H9 (cell line): ENCODE measurements at places on chromosomes 4 and X.
A peak's percentile ranks its signal among the peaks of the same experiment; 100 is the strongest.

GRCh38 chrX:8405631-8406030 lies 59.0 kb upstream of the VCX3B start:
- DNase-seq, result no peak
- H3K27me3 ChIP-seq, result no peaks in the 10 kb centered on the region
- peaks cover 2% of the 10 kb centered on the region; the same call in 1 of the 2 replicates for H3K4me1 ChIP-seq
- no peak overlapping the region for H3K4me3 ChIP-seq
- H3K27ac ChIP-seq, result no peak overlapping the region

DNA sequence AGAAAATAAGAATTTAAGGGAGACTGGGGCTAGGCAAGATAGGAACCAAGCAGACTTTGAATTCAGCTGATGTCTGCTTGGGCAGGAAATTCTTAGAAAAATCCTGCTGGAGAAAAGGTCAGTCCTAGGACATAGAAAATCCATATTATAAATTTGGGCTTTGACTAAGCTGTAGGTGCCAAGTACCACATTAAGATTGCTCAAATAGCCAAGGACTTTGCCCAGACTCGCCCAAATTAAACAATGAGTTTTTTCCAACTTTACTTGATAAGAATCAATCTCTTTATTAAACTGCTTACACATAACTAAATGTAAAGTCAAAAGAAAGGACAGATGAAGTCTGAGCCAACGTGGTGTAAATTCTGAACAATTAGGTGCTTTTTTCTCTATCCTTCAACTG lies 95.4 kb downstream of the FUNDC1 start:
- no peak for DNase-seq
- H3K27me3 ChIP-seq, result no peaks in the 10 kb centered on the region
- H3K27ac ChIP-seq, result no peak overlapping the region
- no peaks in the 10 kb centered on the region for H3K4me1 ChIP-seq

GRCh38 chr4:174131901-174132300 lies 151.6 kb downstream of the FBXO8 start:
- no peak overlapping the region for H3K27ac ChIP-seq
- no peaks in the 10 kb centered on the region for H3K36me3 ChIP-seq
- H3K4me1 ChIP-seq, result no peaks in the 10 kb centered on the region
- no peak for DNase-seq

- no peaks in the 10 kb centered on the region for H3K27me3 ChIP-seq
- no peak overlapping the region for H3K27ac ChIP-seq
- H3K4me1 ChIP-seq, result peaks cover 11% of the 10 kb centered on the region; the same call in 1 of the 2 replicates
- H3K36me3 ChIP-seq, result peaks cover 8% of the 10 kb centered on the region; the same call in 2 of the 3 replicates
Observed at GRCh38 chrX:17519358-17519757, 144.4 kb downstream of the NHS start.

GRCh38 chr4:88204882-88205281 lies 46.4 kb upstream of the ABCG2 start:
- peaks cover 5% of the 10 kb centered on the region; the same call in 1 of the 2 replicates for H3K4me1 ChIP-seq
- no peak for DNase-seq
- no peak overlapping the region for H3K4me3 ChIP-seq
- no peaks in the 10 kb centered on the region for H3K36me3 ChIP-seq

GRCh38 chr4:138494931-138495330 lies 252.8 kb upstream of the SLC7A11 start:
- H3K4me1 ChIP-seq, result no peaks in the 10 kb centered on the region
- H3K27me3 ChIP-seq, result no peaks in the 10 kb centered on the region
- H3K27ac ChIP-seq, result no peak overlapping the region

- no peak overlapping the region for H3K27ac ChIP-seq
- H3K27me3 ChIP-seq, result no peaks in the 10 kb centered on the region
- no peak for DNase-seq
- no peaks in the 10 kb centered on the region for H3K4me1 ChIP-seq
- H3K4me3 ChIP-seq, result no peak overlapping the region
Observed at GRCh38 chr4:80226094-80226493, 28.8 kb downstream of the PRDM8 start.

DNA sequence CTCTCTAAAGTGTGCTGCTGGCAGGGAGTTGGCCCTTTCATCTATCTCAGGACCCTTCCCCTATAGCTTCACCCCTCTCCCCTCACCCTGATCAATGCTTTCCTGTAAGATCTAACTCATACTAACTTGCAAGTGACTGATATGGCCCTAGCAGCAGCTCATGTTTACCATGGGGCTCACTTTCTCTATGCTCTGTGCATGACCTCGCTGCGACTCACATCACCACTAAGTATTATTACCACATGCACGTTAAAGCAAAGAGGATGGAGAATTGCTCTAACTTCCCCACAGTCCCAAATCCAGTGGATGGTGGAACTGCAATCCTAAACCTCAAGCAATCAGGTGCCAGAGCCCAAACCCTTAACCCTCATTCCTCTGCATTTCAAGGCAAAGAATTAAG lies 626.6 kb downstream of the MID1IP1 start:
- no peak overlapping the region for H3K27ac ChIP-seq
- no peaks in the 10 kb centered on the region for H3K4me1 ChIP-seq
- no peak for DNase-seq
- H3K4me3 ChIP-seq, result no peak overlapping the region

- peak overlapping the region; percentile 27; the same call in 1 of the 2 replicates for H3K4me3 ChIP-seq
- H3K36me3 ChIP-seq, result peaks cover 4% of the 10 kb centered on the region; the same call in 2 of the 3 replicates
- DNase-seq, result peak; percentile 86
Observed at GRCh38 chrX:40539214-40540142, 41.3 kb upstream of the ATP6AP2 start.

DNA sequence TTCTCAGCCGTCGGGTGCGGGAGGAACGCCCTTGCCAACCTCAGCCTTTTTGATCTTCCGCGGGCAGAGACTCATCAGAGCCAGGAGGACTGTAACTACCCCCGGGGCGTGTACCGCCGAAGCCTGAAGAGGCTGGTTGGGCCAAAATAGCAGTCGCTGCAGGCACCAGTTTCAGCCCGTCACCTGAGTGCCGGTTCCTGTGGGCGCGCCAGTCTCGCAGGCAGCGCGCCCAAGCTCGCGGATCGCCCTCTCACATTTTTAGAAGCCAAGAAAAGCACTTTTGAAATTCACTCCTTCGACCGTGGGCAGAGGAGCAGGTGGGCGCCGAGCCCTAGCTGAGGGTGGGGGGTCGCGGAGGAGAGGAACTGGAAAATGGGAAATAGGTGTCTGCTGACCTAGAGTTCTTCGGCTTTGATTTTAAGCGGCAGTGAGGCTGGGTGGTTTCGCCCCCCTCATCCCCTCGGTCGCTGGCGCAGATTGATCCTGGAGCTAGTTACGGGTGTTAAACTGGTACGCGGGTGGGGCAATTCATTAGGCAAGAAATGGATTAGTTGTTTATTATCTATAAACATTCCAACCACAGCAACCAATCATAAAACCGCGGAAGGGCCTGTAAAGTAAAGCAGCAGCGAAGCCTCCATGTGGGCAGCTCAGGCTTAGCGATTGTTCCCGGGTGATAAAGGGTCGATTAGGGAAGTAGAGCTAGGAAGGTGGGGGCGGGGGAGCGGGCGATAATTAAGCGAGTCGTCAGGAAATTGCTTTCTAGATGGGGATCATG lies 69.2 kb downstream of the FBXO8 start:
- H3K27ac ChIP-seq, result no peak overlapping the region
- DNase-seq, result peak; percentile 63
- peaks cover 2% of the 10 kb centered on the region; the same call in 1 of the 2 replicates for H3K4me1 ChIP-seq
- H3K27me3 ChIP-seq, result peaks cover 76% of the 10 kb centered on the region
- H3K36me3 ChIP-seq, result no peaks in the 10 kb centered on the region

DNA sequence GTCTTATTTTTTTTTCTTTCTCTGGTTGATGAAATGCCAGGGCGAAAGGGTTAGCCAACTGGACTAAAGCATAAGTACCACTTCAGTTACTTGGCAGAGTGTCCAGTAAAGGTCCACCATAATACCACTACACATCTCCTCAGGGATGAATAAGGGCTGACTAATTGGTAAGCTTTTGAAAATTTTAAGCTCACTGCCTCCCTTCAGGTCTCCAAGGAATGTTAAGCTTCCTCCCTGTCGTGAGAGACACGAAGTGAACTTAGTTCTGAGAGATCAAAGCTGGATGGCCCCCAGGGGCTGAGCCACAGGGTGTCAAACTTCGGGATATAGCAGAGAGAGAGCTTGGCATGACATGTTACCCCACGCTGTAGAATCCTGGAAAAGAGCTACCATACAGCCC lies 111.4 kb downstream of the VSIG4 start:
- H3K27me3 ChIP-seq, result no peaks in the 10 kb centered on the region
- H3K4me3 ChIP-seq, result no peak overlapping the region
- peaks cover 11% of the 10 kb centered on the region for H3K36me3 ChIP-seq
- H3K27ac ChIP-seq, result no peak overlapping the region
- DNase-seq, result no peak

DNA sequence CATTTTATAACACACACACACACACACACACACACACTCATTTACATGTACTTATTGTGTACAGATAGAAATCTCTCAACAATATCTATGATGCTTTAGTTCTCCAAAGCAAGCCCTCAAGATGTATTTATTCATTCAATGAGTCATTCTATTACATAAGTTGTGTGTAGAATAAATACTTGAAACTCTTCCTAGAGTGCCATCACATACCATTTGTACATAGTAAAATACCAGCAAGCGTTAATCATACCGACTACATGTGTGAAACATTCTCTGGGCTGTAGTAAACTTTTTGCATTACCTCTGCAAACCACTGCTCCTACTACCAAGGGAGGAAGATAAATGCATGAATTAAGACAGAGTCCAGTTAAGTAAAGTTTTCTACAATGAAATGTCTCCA lies 70.9 kb downstream of the EPHA5 start:
- no peak for DNase-seq
- no peak overlapping the region for H3K27ac ChIP-seq
- no peaks in the 10 kb centered on the region for H3K27me3 ChIP-seq
- H3K36me3 ChIP-seq, result no peaks in the 10 kb centered on the region
- no peak overlapping the region for H3K4me3 ChIP-seq

GRCh38 chr4:145927030-145927429 lies 11.6 kb downstream of the ZNF827 start:
- no peak overlapping the region for H3K27ac ChIP-seq
- no peak overlapping the region for H3K4me3 ChIP-seq
- H3K4me1 ChIP-seq, result peaks cover 4% of the 10 kb centered on the region; the same call in 1 of the 2 replicates
- peaks cover 17% of the 10 kb centered on the region for H3K36me3 ChIP-seq
- H3K27me3 ChIP-seq, result no peaks in the 10 kb centered on the region

DNA sequence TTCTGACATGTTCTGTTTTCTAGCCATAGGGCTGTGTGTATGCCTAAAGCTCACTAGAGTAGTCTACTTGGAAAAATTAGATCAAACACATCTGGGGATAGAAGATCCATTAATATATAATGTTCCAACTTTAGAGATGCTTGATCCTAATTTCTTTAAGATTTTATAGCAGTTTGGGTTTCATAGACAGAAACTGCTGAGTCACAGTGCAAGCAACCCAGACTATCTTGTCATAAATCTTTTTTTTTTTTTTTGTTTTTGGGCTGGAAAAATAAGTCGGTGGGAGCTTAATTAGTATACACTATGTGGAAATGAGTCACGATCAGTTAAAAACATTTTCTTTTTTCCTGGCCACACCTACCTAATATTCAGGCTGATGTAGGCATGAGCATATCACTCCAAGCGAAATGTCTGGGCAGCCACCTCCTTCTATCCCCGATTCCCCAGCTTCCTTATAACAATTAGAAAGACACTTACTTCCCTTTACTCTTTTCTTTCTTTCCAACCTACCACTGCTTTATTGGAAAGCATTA lies 58.2 kb upstream of the CASK start:
- H3K36me3 ChIP-seq, result no peaks in the 10 kb centered on the region
- no peak for DNase-seq
- no peak overlapping the region for H3K4me3 ChIP-seq
- no peaks in the 10 kb centered on the region for H3K27me3 ChIP-seq
- H3K27ac ChIP-seq, result no peak overlapping the region

DNA sequence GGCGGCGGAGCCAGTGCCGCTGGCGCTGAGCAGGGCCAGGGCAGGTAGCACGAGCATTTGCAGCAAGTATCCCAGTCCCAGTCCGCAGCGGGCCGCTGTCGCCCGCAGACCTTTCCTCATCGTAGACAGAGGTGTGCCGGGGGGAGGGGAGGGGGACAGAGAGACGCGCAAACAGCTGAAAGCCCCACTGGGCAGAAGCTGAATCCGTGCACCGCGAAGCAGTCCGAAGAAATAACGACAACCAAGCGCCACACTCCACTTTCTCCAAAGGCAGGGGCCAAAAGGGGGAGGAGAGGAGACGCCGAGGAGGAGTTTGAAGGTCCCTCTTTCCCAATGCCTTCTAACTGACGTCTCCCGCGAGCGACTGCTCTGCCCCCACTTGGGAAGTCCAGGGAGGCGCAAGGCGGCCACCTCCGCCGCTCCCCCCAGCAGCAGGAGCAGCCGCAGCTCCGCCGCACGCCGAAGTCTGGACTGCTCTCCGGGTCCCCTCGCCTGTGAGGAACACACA lies at the start of gene UNC5C:
TSS of gene UNC5C (minus strand) at position 236 of the 508 bp plus-strand sequence.
- no peak within 1 kb of the TSS for H3K27ac ChIP-seq
- H3K27me3 ChIP-seq, result peaks cover 20% of the 10 kb centered on the region; the same call in 1 of the 2 replicates
- peak within 1 kb of the TSS; percentile 75 for H3K4me3 ChIP-seq
- DNase-seq, result peak; percentile 78
- no peaks in the 10 kb centered on the region for H3K4me1 ChIP-seq

- H3K4me1 ChIP-seq, result no peaks in the 10 kb centered on the region
- no peaks in the 10 kb centered on the region; the same call in 2 of the 3 replicates for H3K36me3 ChIP-seq
- no peak overlapping the region for H3K4me3 ChIP-seq
- DNase-seq, result no peak
- no peak overlapping the region for H3K27ac ChIP-seq
Observed at GRCh38 chr4:101205916-101206315, 141.4 kb downstream of the PPP3CA start.

GRCh38 chr4:93532234-93532633 lies 296.3 kb upstream of the ATOH1 start:
- no peak for DNase-seq
- H3K27ac ChIP-seq, result no peak overlapping the region
- H3K36me3 ChIP-seq, result no peaks in the 10 kb centered on the region
- no peaks in the 10 kb centered on the region for H3K27me3 ChIP-seq
- no peaks in the 10 kb centered on the region; the same call in 1 of the 2 replicates for H3K4me1 ChIP-seq

DNA sequence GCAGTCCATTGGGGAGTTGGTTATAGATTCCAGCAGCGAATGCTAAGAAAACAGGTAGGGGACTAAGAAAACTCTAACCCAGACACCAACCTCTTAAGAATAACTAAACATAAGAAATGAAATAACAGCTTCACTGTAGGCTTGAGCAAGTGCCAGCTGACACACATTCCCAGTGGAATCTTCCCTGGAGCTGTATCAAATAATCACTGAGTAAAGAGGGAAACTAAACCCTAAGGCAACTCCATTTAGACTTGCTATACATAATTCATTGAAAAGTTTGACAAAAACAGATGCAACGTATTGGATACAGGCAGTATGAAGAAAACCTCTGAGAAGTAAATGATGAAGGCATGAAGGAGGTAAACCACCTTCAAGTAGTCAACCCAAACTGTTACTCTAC lies 293.5 kb downstream of the OPHN1 start:
- H3K36me3 ChIP-seq, result no peaks in the 10 kb centered on the region
- DNase-seq, result no peak
- H3K27me3 ChIP-seq, result no peaks in the 10 kb centered on the region
- H3K4me1 ChIP-seq, result no peaks in the 10 kb centered on the region
- no peak overlapping the region for H3K27ac ChIP-seq

- no peaks in the 10 kb centered on the region for H3K4me1 ChIP-seq
- peaks cover 1% of the 10 kb centered on the region; the same call in 1 of the 3 replicates for H3K36me3 ChIP-seq
- no peak overlapping the region for H3K27ac ChIP-seq
- DNase-seq, result no peak
- no peaks in the 10 kb centered on the region for H3K27me3 ChIP-seq
Observed at GRCh38 chr4:18067031-18067430, 45.5 kb upstream of the LCORL start.

- no peaks in the 10 kb centered on the region for H3K27me3 ChIP-seq
- no peaks in the 10 kb centered on the region for H3K36me3 ChIP-seq
- H3K4me1 ChIP-seq, result no peaks in the 10 kb centered on the region
- H3K4me3 ChIP-seq, result no peak overlapping the region
- H3K27ac ChIP-seq, result no peak overlapping the region
Observed at GRCh38 chr4:182017038-182017437, 226.2 kb upstream of the TENM3 start.

- peaks cover 23% of the 10 kb centered on the region for H3K36me3 ChIP-seq
- no peaks in the 10 kb centered on the region for H3K27me3 ChIP-seq
- DNase-seq, result peak; percentile 36
- no peak overlapping the region for H3K27ac ChIP-seq
Observed at GRCh38 chrX:48468693-48469691, 1.1 kb downstream of the SLC38A5 start.
